ENCODE measurements at places on chromosomes 7 and 10. TPM values are rescaled to one million over a fixed set of nuclear protein-coding genes. Genes with fewer than 3 reads are reported as not detected.

- no peak for DNase-seq
These were observed 45.2 kb downstream of the DIP2C start for GRCh38 chr10:644076-644942.

AUTS2 gene
- 80.5 TPM for polyA plus RNA-seq

WDR86 gene
- 9.8 TPM for polyA plus RNA-seq

GRCh38 chr7:66352071-66352470 lies 146.9 kb downstream of the TPST1 start:
- no peak for DNase-seq

DNA sequence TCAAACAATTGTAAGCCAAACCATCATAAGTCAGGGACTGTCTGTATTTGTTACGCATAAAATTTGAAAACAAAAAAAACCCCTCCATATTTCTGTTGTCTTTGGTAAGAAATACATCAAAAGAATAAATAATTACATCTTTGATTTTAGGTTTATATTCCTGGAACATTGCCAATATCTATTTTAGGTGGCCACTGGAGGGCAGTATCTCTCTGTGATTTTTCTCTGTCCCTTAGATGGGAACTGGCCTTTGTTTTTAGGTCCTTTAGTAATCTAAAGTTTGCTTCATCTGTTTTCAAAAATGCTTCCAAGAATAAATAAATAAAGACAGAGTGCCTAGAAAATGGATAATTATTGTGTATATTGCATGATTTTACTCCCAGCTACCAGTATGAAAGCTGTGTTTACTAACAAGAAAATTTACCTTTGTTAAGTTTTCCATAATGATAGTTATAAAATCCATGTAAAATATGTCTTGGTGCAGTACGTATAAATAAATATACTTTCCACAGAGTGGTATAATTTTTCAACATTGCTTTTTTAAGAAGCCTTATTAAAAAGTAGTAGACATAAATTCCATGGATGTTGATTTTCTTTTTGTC lies 64.2 kb downstream of the PHYHIPL start:
- peak; percentile 64 for DNase-seq

DNA sequence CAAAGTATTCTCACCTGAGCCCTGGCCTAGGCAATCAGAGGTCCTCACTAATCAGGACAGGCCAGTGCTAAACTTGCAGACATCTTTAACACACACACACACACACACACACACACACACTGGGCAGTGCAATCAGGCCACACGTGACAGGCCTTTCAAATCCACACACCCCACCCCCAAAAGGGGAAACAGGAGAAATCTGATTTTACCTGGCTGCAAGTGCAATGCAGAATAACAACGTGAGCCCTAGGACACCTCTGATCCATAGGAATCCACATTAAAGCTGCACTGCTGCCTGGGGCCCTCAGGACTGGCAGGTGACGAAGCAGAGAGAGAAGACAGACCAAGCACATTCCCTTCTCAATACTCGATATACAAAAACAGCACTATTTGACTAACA lies 218.9 kb downstream of the FAM107B start:
- no peak for DNase-seq

GRCh38 chr10:93110472-93111146 lies 36.9 kb downstream of the CYP26A1 start:
- DNase-seq: no peak

- DNase-seq: no peak
These were observed 33.5 kb upstream of the KLHL7 start for GRCh38 chr7:23072048-23072447.
